ENCODE measurements at places on chromosomes 6 and 20.
A peak's percentile ranks its signal among the peaks of the same experiment; 100 is the strongest.

GRCh38 chr6:90078513-90079289, 184.4 kb downstream of the GJA10 start:
- DNase-seq = no peak

GRCh38 chr6:19605624-19606023, 231.5 kb upstream of the ID4 start:
- DNase-seq = no peak

DNA sequence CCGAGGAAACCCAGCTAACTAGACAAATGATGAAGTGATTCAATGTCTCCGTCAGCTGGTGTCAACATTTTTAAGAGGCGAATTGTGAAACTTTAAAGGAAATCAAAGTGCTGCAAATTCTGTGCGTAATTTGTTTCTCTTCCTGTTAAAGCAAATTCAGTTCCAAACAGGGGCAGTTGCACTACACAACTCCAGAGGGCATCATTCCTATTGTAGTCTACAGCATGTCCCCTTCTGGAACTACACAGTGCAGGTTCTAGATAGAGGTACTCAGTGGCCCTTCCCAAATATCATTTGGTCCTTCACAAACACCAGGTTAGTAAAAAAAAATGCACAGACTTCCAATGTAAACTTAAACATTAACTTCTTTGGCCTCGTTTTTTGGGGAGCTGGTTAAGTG, 38.3 kb upstream of the SMLR1 start:
- no peak for DNase-seq

DNA sequence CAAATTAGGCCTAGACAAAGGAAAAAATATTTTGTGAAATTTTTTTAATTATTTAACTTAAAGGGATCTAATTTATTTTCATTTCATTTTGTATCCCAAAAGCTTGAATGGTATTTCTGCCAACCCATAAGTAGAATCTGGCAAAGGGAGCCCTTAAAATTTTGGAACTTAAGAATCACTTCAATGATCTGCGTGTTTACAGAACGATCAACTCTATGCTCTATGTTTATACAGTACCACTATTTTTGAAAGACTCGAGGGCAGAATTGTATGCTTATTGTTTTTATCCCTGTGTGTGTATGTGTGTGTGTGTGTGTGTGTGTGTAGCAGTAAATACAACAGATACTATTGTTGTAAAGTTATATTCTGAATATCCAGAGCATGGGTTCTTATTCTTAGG, 39.2 kb downstream of the METTL24 start:
- no peak for DNase-seq

DNA sequence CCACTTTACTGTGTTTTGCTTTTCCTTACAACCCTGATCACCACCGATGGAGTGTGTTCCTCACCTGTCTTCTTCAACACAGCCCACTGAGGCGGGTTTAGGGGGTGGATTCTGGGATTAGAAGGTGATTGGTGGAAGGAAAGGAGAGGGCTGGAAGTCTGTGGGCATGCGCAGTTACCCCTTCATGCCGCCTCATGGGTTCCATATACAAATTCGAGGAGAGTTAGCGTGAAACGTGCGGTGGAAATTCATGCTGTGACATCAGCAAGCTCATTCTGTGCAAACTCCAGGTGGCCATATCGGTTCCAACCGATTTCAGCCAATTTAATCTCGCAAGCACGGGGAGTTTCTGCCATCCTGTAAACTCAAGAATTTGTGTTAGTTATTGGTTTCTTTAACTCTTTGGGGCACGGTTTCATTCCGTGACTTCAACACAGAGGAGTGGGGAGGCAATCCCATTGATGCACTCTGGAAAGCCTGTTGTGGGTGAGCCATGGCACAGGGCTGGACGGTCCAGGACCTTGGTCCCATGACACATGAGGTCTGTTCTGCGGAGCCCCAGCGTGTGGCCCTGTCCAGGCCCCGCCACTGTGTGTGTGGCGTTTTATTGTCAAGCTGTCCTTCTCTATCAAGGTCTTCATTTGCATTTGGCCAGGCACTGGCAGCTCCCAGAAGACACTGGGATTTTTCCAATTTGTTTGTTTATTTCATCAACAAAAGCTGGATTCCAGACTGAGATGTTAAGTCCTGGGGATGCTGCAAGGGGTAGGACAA, 482.8 kb upstream of the SULF2 start:
- no peak for DNase-seq

- DNase-seq = no peak
Measured at GRCh38 chr20:24462460-24463010, 6.9 kb upstream of the SYNDIG1 start.

DNA sequence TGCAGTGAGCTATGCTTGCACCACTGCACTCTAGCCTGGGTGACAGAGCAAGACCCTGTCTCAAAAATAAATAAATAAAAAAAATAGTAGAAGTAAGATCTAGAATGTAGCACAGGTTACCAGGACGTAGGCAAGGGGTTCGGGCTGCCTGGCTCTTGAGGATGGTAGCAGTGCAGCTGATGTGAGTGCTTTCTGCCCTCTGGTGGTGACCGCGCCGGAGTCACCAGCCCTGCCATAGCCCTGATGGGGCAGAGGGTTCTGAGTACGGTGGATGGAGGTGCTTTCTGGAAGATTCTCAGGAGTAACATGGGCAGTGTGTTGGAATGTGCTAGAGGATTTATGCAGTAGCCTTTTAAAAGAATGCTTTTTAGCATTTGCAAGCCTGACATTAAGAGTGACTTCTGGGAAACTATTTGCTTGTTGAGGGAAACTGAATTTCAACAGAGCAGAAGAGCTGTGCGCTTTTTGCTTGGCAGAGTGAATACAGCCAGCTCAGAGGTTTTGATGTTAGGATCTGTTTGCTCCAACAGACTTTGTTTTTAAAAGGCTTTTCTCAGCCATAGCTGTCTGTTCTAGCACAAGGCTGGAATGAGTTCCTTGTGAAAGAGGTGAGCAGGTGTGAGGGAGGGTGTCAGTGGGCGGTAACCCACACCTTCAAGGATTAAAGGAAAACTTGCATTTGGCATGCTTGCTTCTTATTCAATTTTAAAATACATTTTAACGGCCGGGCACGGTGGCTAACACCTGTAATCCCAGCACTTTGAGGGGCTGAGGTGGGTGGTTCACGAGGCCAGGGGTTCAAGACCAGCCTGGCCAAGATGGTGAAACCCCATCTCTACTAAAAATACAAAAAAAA, 65.9 kb downstream of the PTPN1 start:
- peak; percentile 62 for DNase-seq

DNA sequence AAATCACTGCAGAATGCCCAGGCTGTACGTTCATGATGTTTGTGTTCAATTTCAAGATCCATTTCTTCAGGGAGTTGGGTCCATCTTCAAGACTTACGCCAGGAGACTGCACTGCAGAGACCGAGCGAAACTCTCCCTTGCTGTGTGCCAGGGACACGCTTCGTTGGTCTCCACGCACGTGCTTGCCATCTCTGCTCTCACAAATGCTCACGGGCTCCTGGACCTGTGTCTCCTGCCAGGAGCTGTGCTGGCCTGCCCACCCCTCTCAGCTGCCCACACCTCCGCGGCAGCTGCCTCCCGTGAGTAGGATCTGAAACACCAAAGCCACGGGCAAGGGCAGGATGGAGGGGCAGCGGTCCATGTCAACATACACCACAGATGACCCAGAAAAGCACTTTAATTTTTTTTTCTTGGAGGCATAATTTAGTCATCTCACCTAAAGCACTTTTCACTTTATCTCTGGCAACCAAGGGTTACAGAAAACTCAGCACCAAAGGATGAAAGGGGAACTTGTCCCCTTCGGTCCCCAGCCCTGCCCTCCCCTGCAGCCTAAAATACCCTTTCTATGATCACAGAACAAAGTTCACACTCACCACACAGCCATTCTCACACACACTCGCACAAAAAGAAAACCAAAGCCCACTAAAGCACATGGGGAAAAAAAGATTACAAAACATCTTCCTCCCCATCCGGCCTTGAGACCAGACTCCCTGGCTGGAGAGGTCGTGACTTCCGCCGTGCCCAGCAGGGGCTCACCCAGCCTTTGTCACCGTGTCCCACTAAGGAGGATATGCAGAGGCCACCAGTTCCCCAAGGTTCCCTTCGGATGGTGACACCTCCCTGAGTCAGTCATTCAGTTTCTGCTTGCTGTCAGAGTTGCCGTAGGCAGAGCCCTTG, 137.9 kb downstream of the AGPAT4 start:
- no peak for DNase-seq

DNA sequence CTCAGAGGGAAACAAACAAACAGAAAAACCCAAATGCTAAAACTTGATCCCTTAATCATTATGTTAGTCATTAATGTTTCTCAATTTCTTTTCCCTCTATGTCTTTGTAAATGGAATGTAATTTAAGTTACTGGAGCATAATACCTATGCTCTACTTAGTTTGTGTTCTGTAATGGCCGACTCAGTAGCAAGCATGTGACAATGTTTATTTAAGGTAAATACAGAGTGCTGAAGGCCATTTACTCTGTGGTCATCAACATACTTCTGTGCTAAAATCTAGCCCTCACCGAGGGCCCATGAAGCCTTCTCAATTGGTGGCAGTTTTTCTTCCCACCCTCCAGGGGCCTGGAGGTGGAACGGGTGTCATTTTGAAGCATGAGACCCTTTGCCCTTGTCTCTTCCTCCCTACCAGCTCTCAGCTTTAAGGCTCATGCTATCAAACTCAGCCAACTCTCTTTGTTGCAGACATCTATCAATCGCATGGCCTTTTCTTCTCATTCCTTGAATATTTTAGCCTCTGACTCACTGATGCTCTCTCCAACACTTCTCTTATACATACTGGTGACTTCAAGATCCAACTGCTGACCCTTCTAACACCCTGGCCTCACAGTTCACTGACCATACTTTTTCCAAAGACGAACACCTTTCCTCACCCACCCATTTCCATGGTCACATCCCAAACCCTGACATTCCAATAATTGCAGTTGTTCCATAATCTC, 48.2 kb downstream of the STX7 start:
- DNase-seq = peak; percentile 25

- DNase-seq = no peak
Measured at GRCh38 chr6:10884245-10884972, 2.4 kb upstream of the SYCP2L start.

- peak; percentile 32 for DNase-seq
Measured at GRCh38 chr20:34302312-34302722, 838 bp downstream of the AHCY start.

DNA sequence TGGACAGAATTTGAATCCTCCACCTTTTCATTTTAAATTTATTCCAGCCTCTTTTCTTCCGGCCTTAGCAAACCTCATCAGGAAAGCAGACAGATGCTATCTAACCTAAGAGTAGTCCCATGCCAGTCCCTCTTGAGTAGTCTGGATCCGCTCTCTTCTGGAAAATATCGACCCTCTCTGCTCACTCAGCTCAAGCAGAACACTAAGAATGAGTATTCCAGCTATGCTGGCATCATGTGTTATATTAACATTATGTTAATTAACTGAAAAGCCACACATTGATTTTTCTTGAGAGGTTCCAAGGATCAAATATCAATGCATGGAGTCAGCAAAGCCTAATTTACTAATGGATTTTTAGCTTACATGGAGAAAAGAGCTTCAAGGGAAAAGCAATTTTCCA, 161.4 kb downstream of the ID4 start:
- no peak for DNase-seq

DNA sequence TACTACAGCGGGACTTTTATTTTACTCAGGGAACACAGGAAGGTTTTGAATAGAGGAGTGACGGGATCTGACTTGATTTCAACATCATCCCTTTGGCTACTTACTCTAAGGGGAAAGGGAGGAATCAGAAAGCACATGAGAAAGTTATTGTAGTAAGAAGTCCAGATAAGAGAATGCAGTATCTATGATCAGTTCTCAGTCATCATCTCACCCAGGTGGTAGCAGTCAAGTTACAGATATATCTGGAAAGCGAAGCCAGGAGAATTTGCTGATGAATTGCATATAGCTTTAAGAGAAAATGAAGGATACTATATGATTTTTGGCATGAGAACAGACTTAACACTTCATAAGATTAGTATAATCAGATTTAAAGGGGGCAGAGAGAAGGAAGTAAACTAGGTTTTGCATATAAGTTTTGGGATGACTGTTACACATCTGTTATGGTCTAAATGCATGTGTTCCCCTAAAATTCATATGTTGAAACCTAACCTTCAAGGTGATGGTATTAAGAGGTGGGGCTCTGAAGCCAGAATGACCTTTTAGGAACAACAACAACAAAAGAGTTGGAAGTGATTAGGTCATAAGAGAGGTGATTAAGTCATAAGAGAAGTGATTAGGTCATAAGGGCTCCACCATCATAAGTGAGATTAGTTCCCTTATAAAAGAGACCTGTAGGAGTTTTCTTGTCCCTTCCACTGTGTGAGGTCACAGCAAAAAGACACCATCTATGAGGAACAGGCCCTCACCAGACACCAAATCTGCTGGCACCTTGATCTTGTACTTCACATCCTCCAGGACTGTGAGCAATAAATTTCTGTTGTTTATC, 6.7 kb downstream of the RAD21L1 start:
- DNase-seq = no peak

DNA sequence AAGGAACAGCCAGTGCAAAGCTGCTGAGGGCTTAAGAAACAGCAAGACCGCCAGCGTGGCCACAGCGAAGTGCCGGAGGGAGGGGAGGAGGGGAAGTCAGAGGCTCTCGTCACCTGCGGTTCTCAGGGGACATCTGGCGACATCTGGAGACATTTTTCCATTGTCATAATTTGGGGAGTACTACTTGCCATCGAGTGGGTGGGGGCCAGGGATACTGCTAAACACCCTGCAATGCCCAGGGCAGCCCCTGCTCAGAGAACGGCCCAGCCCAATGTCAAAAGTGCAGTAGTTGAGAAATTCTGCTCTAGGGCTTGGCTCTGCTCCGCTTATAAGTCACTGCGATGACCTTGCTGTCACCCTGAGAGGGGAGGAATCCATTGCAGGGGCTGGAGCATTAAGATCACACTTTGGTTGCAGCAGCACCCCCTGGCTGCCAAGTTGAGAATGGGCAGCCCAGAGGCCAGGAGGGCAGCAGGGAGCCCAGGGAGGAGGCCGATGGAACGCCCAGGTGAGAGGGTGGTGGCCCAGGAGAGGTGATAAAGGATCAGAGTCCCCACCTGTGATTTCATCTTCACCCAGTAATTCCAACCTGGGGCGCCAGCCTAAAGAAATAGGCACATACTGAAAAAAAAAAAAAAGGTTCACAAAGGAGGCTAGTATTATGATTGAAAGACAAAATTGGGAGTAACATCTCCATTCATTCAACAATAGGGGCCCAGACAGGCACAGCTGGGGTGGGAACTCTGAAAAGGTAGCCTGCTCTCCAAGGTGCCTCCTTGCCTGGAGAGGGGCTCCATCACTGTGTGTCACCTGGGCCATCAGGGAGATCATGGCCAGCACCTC, 218.2 kb downstream of the BMP7 start:
- DNase-seq = peak; percentile 70

DNA sequence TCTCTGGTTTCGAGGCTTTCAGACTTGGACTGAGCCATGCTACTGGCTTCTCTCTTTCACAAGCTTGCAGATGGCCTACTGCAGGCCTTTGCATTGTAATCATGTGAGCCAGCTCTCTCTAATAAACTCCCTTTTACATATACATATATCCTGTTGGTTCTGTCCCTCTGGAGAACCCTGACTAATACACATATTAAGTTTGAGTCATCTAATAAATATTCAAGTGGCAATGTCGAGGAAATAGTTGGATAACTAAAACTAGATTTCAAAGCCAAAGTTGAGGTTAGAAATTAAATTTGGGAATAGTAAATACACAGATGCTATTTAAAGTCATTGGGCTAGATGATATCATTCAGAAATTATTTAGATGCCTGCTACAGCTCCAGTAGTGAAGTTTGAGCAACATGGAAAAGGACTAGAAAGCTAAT, 1343.4 kb downstream of the GRIK2 start:
- peak; percentile 1 for DNase-seq

GRCh38 chr6:143396497-143397226, 53.8 kb downstream of the ADAT2 start:
- DNase-seq = peak; percentile 53
